Muscle of back (tissue), 13 donors: ENCODE measurements at places on chromosomes 5 and 9.

- no peak for DNase-seq
These were observed 79.9 kb upstream of the ANKRD55 start for GRCh38 chr5:56313004-56313531.

- DNase-seq = no peak
These were observed 126.0 kb upstream of the MAN2A1 start for GRCh38 chr5:109563739-109564138.

- no peak for DNase-seq
These were observed 55.0 kb downstream of the PUM3 start for GRCh38 chr9:2788919-2789318.

DNA sequence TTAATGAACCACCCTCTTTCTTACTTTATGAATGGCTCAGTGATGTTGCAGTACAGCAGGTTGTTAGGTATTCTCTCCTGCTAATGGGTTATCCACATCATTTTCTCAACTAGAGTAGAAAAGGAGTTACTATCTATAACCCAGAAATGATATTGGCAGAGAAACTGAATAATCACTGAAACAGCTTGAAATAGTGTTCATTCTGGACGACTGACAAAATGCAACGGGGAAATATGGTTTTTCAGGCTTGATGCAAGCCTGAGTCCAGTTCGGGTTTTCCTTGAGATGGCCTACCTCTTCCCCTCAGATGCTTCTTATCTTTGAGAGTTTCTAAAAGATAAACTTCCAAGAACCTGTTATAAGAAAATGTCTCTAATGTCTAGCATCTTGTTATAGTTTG is 187.3 kb downstream of the RAB3C start:
- no peak for DNase-seq

DNA sequence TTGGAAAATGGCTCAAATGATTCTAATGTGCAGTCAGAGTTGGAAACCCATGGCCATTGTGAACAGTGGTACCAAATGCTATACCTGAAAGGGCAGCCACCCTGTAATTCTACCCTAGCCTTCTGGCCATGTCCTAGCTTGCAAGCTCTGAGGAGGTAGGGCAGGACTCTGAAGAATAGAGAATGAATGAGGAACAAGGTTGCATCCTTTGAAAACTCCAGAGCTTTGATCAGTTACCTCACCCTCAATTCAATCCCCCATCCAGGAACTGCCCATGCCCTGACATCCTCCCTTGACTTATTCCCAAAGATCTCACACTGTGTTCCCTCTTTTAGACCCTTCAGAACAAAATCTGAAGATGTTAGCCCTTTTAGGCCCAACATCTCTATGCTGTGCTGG is 17.8 kb upstream of the ERMP1 start:
- no peak for DNase-seq

- peak; percentile 67 for DNase-seq
These were observed 17.4 kb upstream of the GPR151 start for GRCh38 chr5:146533260-146533857.

DNA sequence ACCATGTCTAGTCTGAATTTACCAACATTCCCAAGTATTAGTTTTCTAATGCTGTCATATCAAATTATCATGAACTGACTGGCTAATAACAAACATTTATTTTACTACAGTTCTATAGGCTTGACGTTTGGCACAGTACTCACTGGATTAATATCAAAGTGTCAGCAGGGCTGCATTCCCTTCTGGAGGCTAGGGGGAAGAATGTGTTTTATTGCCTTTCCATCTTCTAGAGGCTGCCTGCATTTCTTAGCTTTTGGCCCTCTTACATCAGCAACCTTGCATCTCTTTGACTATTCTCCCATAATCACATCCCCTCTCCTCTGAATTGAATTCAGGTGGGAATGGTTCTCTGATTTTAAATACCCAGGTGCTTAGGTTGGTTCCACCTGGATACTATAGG is 84.7 kb downstream of the EDIL3 start:
- DNase-seq = no peak

DNA sequence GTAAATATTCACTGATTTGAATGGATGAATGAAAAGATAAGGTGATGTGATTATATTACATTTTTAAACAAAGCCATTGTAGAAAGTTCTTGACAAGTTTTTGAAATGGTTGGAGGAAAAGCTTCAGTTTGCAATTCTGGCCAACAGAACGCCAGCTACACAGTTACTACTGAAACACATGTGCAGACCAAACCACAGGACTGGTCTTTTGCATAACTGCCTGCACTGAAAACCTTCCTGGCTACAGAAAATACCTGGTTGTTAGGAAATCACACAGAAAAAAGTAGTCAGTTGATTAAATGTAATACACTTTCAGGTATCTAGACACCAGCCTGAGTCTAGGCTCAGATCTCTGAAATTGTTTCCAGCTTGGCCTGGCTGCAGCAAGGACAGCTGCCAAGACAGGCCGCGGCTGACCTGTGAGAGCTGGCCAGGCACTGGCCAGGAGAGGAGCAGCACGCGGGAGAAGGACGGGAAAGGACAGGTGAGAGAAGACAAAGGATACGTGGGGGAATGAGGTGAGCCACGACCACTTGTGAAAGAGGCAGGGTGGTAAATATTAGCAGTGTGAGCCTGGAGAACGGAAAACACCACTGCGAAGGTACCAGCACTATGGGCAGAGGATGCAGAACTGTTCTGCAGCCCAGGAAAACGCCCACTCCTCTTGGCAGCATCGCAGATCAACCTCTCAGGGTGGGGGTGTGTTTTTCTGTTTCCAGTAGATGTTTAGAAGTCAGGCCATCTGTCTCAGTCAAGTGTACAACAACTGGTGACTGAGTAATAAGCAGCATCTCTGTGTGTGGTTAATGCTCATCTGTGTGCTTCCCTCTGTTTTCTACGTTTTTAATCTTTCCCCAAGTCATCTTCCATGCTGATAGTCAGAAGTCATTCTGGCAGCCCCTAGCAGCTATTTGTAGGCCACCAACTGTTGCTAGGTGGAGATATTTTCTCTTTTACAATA is 137.4 kb downstream of the SCAMP1 start:
- no peak for DNase-seq

DNA sequence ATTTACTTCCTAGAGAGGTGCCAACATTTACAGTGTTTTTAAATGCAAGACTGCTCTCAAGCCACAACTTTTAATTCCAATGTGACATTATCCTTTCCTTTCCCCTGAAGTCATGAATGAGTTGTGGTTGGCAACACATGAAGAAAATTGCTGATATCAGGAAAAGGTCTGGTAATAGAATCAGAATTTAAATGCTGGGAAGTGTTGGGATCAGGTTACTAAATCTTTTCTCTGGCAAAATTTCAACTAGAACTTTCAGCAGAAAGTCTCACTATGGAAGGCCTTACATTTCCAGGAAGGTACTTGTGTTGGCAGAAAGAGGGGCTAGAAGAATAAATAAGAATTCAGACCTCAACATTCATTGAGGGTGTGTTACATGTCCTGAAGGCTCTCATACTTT is 10.6 kb upstream of the SLC44A1 start:
- no peak for DNase-seq

GRCh38 chr5:72799721-72800120 is 16.7 kb upstream of the TNPO1 start:
- no peak for DNase-seq

DNA sequence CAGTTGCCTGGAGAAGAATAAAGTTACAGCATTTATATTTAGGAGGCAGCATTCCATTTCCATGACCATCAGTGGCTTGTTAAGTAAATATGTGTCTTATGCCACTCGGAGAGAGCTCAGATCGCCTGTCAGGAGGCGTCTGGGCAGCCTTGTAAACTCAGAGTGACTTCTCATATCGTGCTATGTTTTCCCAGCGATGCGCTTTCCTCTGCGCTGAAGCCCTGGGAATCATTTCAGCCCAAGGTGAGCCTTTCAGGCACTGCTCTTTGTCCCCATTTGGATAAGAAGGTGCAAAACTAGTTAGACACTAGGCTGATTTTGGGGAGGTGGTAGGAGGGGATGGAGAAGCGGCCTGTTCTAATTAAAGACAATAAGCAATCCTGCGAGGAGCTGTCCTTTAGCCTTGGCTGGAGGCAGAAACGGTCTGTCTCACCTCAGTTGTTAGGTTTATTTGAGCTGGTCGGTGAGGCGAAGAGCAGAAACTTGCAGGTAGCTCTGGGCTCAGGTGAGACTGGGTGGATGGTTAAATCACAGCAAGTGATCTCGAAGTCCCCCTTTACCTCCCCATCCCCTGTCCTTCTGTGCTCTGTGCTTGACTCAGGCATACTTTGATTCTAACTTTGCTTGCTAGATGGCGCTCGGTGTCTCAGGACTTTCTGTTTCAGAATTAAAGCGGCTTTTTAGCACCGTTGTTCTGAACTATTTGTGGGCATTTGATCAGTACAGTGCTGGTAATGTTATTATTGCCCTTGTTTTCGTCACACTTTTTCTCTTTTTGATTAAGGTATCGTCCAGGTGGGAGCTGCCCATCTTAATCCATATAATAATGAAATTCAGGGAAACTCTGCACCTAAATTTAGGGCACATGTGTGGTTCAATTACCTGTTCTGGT is 24.6 kb downstream of the NR2F1 start:
- DNase-seq = peak; percentile 58

- DNase-seq = no peak
These were observed 26.6 kb downstream of the KCNT1 start for GRCh38 chr9:135728436-135729110.

- DNase-seq = no peak
These were observed 114.6 kb downstream of the FAM170A start for GRCh38 chr5:119743927-119744326.

DNA sequence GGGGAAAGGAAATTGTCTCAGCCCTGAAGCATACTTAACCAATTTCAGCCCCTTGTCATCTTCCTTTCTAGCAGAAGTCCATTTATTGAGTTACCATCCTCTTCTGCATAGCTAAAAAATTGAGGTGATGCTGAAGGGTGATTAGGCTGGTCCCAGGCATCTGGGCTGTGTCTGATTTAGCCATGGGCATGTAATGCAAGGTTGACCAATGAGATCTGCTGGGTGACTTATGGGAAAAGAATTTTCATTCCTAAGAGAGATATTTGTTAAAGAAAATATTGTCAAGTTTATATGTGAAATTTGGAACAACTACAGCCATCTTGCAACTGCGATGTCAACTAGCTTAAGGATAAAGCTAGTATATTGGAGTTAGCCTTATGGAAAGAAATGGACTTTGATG is 5.1 kb downstream of the ITGA2 start:
- DNase-seq = no peak

DNA sequence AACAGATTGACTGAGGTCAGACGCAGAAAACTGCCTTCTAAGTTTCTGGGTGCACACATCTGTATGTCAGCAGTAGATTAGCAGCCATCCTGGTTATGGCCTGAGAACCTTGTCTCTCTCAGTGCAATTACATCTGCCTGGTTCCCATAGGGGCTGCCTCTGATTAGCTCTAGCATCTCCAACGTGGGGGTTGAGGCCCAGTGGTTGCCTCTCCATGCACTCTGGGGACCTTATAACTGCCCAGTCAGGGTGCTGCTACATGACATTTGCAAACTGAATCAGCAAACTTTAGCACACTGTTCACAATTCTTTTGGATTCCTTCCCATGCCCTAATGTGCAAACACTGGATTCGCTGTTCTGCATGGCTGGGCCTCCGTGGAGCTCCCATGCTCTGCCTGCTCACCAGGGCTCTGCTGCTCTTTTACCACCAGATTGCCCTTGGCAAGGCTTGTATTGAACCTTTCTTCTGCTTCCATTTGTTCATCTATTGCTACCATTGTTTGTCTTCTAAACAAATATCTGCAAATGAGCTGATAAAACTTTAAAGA is 36.2 kb downstream of the SNX18 start:
- DNase-seq = no peak

DNA sequence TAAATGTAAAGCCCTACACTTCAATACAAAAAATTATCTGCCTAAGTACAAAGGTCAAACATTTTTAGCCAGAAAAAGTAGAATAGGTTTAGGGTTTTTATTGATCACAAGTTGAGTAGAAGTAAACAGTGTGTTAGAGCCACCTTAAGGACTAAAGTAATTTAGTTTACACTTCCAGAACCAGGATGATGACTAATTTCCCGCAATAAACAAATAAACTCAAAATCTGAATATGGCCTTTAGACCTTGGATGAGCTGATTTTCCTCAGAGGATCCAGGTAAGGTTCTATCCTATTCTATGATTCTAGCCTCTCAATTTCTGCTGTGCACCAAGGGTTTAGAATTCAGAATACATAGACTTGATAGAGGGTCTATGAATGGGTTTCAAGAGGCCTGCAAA is 179.4 kb upstream of the TBCA start:
- no peak for DNase-seq

- DNase-seq = no peak
These were observed 15.0 kb upstream of the GRHPR start for GRCh38 chr9:37407468-37407867.

- DNase-seq = no peak
These were observed 15.2 kb downstream of the CYSTM1 start for GRCh38 chr5:140189977-140190871.

GRCh38 chr5:110638970-110639902 is 87.2 kb downstream of the TMEM232 start:
- no peak for DNase-seq

GRCh38 chr5:91103353-91104061 is 279.6 kb downstream of the ARRDC3 start:
- no peak for DNase-seq

GRCh38 chr5:179243333-179243732 is 101.9 kb downstream of the ADAMTS2 start:
- DNase-seq = peak; percentile 68

- DNase-seq = no peak
These were observed 4.5 kb downstream of the RNF208 start for GRCh38 chr9:137217276-137218211.

GRCh38 chr5:139419226-139420192 is 15.6 kb upstream of the SPATA24 start:
- no peak for DNase-seq

GRCh38 chr9:86668488-86668887 is 278.8 kb downstream of the GAS1 start:
- DNase-seq = peak; percentile 14

DNA sequence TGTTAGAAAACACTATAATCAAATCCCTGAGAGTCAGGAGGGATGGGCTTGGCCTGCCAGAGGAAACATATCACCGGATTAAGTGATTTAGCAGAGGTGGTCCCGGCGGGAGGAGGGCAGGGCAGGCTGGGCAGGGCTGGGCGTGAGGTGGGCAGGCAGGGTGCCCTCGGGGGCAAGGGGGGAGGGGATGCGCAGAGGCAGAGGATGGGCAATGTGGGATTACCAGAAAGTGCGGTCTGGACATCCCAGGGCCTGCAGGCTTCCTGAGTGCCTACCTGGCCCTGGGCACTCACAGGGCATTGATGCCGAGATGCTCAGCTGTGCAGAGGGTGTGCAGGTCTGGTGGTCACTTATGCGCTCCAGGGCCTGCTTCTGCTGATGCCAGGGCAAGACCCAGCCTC is 115.2 kb downstream of the ADAMTS2 start:
- DNase-seq = no peak

DNA sequence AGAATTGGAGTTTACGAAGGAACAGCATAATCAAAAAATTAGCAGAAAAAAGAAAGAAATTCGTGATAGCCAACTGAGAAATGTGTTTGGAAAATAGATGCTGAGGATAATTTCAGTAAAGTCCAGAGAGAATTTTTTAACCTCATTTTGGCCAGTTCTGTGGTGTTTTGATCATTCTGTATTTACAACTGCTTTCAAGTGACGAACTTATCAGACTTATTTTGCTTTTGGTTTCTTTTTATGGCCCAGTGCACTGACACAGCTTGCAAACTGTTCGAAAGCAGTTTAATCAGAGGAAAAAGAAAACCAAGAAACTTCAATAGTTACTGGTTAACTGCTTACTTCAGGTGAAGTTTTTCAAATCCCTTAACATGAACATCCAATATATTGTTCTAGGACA is 1.9 kb downstream of the SDHA start:
- no peak for DNase-seq

- no peak for DNase-seq
These were observed 13.7 kb upstream of the TLX3 start for GRCh38 chr5:171295299-171295698.
